MG63 (cell line): ENCODE measurements at places on chromosomes 5 and 9. TPM values are rescaled to one million over a fixed set of nuclear protein-coding genes. Genes with fewer than 3 reads are reported as not detected.

Gene CNOT8
- total RNA-seq = 67.0 and 70.7 TPM in 2 replicates

Gene ZNF354C
- 1.7 and 2.6 TPM in 2 replicates for total RNA-seq

Gene CXCL14
- 0.76 TPM in 1 of 2 replicates, not detected in the other for total RNA-seq

Gene F12
- 1.3 and 2.3 TPM in 2 replicates for total RNA-seq

Gene BSPRY
- not detected in 2 replicates for total RNA-seq

Gene RASEF
- 0.92 TPM in 1 of 2 replicates, not detected in the other for total RNA-seq

Gene TMEM171
- total RNA-seq = 0.96 and 4.3 TPM in 2 replicates

Gene ADAMTS16
- not detected in 2 replicates for total RNA-seq

Gene DNM1
- total RNA-seq = 0.20 and 0.30 TPM in 2 replicates

Gene CAVIN4
- 0.69 and 0.82 TPM in 2 replicates for total RNA-seq

Gene SV2C
- not detected in 2 replicates for total RNA-seq

Gene BAAT
- 0.13 TPM in 1 of 2 replicates, not detected in the other for total RNA-seq

Gene FPGS
- 100 and 115 TPM in 2 replicates for total RNA-seq

Gene SLC25A2
- not detected in 2 replicates for total RNA-seq

Gene NAIP
- 2.1 and 3.3 TPM in 2 replicates for total RNA-seq

Gene ANKRD18B
- total RNA-seq = not detected in 2 replicates

Gene IFNK
- not detected in 2 replicates for total RNA-seq

Gene SOHLH1
- total RNA-seq = not detected in 2 replicates

Gene CACNA1B
- total RNA-seq = not detected in 2 replicates

Gene ZNF484
- total RNA-seq = 5.1 and 6.5 TPM in 2 replicates

Gene MARCHF6
- total RNA-seq = 67.5 and 72.8 TPM in 2 replicates

Gene GABRA6
- total RNA-seq = not detected in 2 replicates

Gene C9orf43
- total RNA-seq = 0.33 TPM in 1 of 2 replicates, not detected in the other

Gene WDR5
- total RNA-seq = 31.6 and 31.7 TPM in 2 replicates

Gene CTXN3
- total RNA-seq = not detected in 2 replicates

Gene SWI5
- 24.1 and 42.3 TPM in 2 replicates for total RNA-seq
